ENCODE measurements at places on chromosomes 3 and 15.

- no peak for DNase-seq
These were observed 276.6 kb downstream of the UACA start for GRCh38 chr15:70486451-70487386.

GRCh38 chr3:178480274-178480673 lies 56.0 kb upstream of the KCNMB2 start:
- no peak for DNase-seq

DNA sequence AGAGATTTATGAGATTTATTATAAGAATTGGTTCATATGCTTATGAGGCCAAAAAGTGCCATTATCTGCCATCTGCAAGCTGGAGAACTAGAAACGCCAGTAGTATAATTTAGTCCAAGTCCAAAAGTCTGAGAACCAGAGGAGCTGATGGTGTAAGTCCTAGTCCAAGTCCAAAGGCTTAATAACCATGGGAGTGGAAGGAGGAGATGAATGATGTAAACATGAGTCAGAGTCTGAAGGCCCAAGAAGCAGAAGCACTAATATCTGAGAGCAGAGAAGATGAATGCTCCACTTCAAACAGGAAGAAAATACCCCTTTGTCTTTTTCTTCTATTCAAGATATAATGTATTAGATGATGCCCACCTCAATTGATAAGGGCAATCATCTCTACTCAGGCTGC lies 185.7 kb downstream of the CGGBP1 start:
- no peak for DNase-seq

GRCh38 chr3:174002543-174002942 lies 605.0 kb downstream of the NLGN1 start:
- DNase-seq: no peak

GRCh38 chr3:2771193-2771592 lies 339.0 kb downstream of the IL5RA start:
- no peak for DNase-seq

DNA sequence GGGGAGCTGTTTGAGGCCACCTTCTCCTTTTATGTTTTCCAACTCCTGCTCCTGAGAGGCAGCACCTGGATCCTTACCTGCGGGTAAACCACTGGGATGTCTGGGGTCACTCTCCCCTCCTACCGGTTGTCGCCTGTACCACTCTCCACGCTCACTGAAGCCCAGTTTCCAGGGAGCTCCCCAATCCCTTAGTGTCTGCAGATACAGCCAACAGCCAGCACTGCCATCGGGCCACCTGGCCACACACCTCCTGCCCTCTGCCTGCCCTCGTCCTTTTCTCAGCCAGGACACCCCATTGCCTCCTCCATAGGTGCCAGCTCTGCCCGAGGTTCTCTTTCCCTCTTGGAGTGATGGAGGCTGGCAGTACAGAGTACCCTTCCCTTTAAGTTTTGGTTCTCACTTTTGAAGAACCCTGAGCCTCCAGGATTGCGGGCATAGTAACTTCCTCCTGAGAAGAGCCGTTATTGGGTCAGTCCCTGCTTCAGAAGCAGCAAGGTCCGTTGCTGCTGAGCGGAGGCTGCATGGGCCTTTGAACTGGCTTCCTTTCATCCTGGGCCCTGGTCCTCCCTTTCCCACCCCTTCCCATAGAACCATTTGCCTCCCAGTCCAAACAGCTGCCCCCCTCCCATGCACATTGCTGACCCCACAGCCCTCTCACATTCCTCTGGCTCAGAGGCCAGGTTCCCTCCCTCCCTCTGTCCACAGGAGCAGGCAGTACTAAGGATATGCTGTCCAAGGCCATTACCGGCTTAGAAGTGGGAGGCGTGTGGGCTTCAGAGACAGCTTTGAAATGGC lies 30.9 kb downstream of the ARNT2 start:
- DNase-seq: no peak

- DNase-seq: no peak
These were observed 740 bp downstream of the MAGI1 start for GRCh38 chr3:66037986-66038369.

DNA sequence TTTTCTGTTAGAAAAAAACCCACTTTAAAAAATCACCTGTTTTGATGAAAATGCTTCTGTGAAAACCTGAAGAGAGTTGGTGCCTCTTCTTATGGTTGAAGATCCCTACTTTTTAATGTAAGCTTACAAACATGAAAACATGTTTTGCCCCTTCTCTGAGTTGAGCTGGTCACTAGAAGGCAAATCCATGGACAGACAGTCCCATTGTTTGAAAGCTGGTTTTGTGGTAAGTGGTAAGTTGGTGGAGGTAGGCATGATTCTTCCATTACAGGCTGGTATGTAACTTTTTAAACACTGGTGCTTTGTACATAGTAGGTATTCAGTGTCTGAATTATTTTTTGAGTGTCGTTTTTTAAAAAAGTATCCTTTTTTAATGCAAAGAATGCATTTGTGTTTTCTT lies 6.1 kb downstream of the ABHD5 start:
- DNase-seq: no peak

DNA sequence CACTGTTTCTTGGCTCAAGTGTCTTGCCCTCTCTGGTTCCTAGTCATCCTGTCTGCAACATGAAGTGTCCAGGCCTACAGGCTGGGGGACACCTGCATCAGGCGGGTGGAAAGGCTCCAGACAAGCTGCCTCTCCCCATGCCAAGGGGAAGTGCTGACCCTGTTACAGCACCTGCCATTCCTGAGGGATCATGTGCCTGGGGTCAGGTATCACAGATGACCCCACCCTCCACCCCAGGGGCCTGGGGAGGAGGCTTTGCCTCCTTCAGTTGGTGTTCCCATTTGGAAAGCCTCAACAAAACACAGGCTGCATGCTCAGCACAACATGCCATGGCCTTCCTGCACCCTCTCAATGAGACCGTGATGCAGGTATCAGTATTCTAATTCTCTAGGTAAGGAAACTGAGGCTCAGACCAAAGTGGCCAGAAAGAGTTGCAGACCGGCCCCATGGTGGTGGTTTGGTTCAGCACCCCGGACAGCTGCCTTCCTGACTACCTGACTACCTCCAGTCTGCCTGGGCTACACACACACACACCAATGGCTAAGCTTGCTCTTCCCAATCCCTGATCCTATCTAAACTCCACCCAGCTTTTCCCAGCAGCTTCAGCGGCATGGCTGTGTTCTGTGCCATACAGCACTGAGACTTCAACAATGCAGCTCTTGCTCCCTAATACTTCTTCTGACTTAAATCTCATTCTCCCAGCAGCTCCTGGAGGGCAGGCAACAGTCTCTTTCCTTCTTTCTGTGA lies 69.7 kb upstream of the LINGO1 start:
- no peak for DNase-seq

- no peak for DNase-seq
These were observed 75.0 kb downstream of the BFSP2 start for GRCh38 chr3:133474817-133475216.

DNA sequence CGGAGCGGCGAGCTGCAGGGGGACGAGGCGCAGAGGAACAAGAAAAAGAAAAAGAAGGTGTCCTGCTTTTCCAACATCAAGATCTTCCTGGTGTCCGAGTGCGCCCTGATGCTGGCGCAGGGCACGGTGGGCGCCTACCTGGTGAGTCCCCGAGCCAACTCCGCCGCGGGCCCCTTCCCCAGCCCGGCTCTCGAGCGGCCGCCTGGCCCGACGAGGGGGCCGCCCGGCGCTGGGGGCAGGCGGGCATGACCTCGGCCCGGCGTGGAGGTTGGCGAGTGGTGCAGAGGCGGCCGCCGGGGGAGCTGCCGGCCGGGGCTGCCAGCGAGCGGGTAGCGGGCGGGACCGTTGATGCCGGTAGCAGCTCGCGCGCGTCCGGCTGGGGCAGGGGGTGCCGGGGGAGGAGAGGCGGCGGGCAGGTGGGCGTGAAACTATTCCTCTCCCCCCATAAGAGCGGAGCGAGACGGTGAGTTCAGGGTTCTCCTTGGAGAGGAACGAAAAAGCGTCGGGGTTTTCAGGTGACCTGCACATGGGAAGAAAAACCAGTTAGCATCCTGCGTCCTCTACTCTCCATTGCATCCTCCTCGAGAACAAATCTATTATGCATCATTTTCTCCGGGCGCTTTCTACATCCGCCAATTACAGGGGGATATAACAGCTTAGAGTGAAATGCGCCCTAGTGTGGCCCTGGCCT lies 585 bp downstream of the SLCO3A1 start:
- DNase-seq: peak; percentile 72

DNA sequence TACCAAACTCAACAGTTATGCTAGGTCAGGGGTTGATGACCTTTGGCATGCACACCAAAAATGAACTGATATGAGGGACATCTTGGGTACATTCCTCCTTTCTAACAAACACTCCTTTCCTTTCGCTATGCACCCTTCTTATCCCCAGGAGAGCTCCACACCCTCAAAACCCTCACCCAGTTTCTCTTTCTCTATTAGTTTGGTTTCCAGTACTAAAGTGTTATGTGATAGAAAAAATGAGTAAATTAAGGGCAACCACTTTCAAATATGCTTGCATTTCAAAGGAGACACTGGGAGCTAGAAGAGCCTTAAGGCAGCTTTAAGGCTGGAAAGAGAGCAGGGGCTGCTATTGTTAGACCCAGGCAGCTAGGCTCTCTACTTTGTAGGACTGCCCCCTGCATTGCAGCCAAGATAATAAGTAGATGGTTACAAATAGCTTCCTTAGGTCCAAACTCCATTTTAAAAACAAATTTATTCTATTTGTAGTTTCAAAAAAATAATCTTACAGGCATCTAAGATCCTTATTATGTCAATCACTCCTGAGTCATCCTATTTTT lies 244.3 kb downstream of the ZIC1 start:
- no peak for DNase-seq
